ENCODE measurements at places on chromosomes 12 and 14. TPM values are rescaled to one million over a fixed set of nuclear protein-coding genes. Genes with fewer than 3 reads are reported as not detected.
A peak's percentile ranks its signal among the peaks of the same experiment; 100 is the strongest.

DNA sequence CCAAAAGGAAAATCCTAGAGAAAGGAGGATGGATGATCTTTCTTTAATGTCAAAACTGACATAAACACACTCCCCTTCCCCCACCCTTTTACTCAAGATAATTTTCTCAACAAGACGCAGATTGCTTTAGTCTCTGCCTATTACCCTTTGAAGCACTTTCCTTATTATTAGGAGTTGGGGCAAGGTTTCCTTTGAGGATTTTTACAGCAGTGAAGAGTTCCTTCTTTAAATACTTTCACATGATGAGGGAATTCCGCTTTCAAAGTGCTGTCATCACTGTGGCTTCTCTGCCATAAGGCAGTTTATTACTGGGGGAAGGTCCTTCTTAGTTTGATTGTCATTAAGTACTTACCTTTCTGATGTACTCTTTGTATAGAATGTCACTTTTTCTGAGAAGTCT, 172.1 kb downstream of the MSRB3 start:
- H3K4me1 ChIP-seq, result peaks cover 8% of the 10 kb centered on the region
- H3K4me3 ChIP-seq, result no peak overlapping the region
- no peak for DNase-seq
- peaks cover 13% of the 10 kb centered on the region for H3K36me3 ChIP-seq

GRCh38 chr14:50647753-50648152, 20.4 kb downstream of the SAV1 start:
- DNase-seq, result no peak
- H3K27ac ChIP-seq, result no peak overlapping the region
- H3K36me3 ChIP-seq, result no peaks in the 10 kb centered on the region
- peaks cover 5% of the 10 kb centered on the region for H3K4me1 ChIP-seq

SOX5 gene
- 12.2 TPM for total RNA-seq

PYM1 gene
- 27.3 TPM for total RNA-seq

DENND5B gene
- total RNA-seq, result 6.0 TPM

CRIP1 gene
- total RNA-seq, result 171 TPM

KRT79 gene
- total RNA-seq, result 0.58 TPM

DNA sequence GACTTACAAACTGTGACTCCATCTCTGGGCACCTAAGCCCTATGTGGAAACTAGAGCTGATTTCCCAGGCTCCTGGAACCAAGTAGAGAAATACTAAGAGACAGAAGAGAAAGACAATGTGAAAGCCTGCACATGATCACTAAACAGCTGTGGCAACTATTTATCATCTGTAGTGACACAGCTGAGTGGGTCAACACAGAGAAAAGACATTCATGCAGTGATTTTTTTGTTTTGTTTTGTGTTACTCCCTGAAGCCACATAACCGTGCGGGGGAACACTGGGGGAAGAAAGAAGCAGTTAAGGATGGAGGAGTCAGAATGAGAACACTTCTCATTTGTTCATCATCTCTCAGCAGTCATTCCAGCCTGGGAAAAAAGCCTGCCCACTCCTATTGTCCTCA, 1.5 kb downstream of the PRR4 start:
- H3K27me3 ChIP-seq, result no peaks in the 10 kb centered on the region
- no peaks in the 10 kb centered on the region for H3K36me3 ChIP-seq
- no peak for DNase-seq
- no peak overlapping the region for H3K27ac ChIP-seq
- H3K4me3 ChIP-seq, result no peak overlapping the region
- H3K4me1 ChIP-seq, result no peaks in the 10 kb centered on the region

DNA sequence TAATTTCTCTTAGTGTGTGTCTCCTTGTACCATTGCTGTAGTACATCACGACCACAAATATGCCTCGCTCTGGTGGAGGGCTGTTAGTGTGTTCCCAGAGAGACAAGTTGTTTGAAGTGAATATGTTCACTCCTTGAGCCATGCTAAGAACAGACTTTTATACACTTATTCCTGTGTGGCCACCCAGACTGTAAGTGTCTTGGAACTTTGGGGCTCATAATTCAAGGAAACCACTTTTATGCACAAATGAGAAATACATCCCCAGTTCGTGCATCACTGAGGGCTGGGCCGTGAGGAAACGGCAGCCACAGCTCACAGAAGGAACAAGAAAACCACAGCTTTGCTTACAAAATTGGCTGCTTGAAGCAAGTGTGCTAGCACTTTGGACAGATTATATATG, 362.2 kb upstream of the DDHD1 start:
- no peaks in the 10 kb centered on the region for H3K36me3 ChIP-seq
- H3K4me3 ChIP-seq, result no peak overlapping the region
- H3K27me3 ChIP-seq, result no peaks in the 10 kb centered on the region
- H3K27ac ChIP-seq, result no peak overlapping the region
- no peaks in the 10 kb centered on the region for H3K4me1 ChIP-seq
- DNase-seq, result no peak

- H3K27ac ChIP-seq, result no peak overlapping the region
- no peaks in the 10 kb centered on the region for H3K36me3 ChIP-seq
- no peak overlapping the region for H3K4me3 ChIP-seq
- no peaks in the 10 kb centered on the region for H3K4me1 ChIP-seq
- H3K27me3 ChIP-seq, result no peaks in the 10 kb centered on the region
Measured at GRCh38 chr14:32998433-32998832, 59.8 kb downstream of the NPAS3 start.

DAAM1 gene
- total RNA-seq, result 49.4 TPM

- H3K4me1 ChIP-seq, result peaks cover 13% of the 10 kb centered on the region
- H3K27ac ChIP-seq, result no peak overlapping the region
- H3K36me3 ChIP-seq, result no peaks in the 10 kb centered on the region
- no peaks in the 10 kb centered on the region for H3K27me3 ChIP-seq
Measured at GRCh38 chr14:22532345-22533056, 56.5 kb downstream of the DAD1 start.

CBLN3 gene
- 5.9 TPM for total RNA-seq

DNA sequence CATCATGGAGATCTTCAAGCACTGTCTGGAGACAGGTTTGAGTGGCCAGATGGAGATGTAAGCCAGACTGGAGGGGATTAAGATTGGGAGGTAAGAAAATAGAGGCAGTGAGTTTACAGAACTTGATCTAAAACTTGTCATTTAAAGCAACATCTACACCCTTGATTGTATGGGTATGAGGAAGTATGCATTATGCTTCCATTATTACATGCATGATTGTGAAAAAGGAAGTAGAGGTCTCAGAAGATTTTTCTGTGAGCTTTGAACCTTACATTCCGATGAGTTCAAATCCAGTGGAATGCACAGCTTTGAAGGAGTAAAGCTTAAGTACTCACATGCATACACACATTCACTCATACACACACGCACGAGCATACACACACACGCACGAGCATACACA, 550.8 kb downstream of the MED13L start:
- H3K4me3 ChIP-seq, result no peak overlapping the region
- H3K27ac ChIP-seq, result no peak overlapping the region
- no peaks in the 10 kb centered on the region for H3K27me3 ChIP-seq
- H3K4me1 ChIP-seq, result no peaks in the 10 kb centered on the region
- no peak for DNase-seq
- no peaks in the 10 kb centered on the region for H3K36me3 ChIP-seq

DNA sequence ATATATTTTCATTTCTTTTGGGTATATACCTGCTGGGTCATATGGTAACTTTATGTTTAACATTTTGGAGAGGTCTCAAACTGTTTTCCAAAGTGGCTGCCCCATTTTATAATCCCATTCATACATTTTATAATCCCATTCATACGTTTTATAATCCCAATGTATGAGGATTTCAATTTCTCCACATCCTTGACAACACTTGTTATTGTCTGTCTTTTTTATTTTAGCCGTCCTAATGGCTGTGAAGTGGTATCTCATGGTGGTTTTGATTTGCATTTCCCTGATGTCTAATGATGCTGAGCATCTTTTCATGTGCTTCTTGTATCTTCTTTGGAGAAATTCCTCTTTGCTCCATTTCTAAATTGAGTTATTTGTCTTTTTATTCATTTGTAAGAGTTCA, 6.7 kb upstream of the CFL2 start:
- no peaks in the 10 kb centered on the region for H3K36me3 ChIP-seq
- H3K27me3 ChIP-seq, result no peaks in the 10 kb centered on the region
- no peak overlapping the region for H3K27ac ChIP-seq
- H3K4me3 ChIP-seq, result no peak overlapping the region

DNA sequence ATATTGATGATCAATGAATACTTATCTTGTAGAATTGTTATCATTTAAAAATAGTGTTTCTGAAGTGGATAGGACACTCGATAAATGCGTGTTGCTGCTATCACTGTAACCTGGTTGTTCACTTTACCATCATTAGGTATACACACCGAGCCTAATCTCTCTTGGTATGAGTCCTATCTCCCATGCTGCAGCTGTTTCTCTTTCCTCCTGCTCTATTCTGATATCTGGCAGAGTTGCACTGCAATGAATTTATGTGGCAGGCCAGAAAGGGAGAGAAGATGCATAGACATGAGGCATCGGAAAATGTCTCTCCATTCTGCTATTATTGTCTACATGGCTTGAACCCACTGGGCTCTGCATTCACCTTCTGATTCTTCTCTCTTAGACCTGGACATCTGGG, 26.7 kb downstream of the KCNK10 start:
- no peak overlapping the region for H3K27ac ChIP-seq
- H3K4me1 ChIP-seq, result no peaks in the 10 kb centered on the region
- H3K36me3 ChIP-seq, result no peaks in the 10 kb centered on the region
- no peak for DNase-seq

- H3K36me3 ChIP-seq, result no peaks in the 10 kb centered on the region
- peak; percentile 34 for DNase-seq
- H3K4me3 ChIP-seq, result peak overlapping the region; percentile 70
- peak overlapping the region; percentile 87 for H3K27ac ChIP-seq
Measured at GRCh38 chr12:130872179-130873096, 572 bp downstream of the RAN start.

DNA sequence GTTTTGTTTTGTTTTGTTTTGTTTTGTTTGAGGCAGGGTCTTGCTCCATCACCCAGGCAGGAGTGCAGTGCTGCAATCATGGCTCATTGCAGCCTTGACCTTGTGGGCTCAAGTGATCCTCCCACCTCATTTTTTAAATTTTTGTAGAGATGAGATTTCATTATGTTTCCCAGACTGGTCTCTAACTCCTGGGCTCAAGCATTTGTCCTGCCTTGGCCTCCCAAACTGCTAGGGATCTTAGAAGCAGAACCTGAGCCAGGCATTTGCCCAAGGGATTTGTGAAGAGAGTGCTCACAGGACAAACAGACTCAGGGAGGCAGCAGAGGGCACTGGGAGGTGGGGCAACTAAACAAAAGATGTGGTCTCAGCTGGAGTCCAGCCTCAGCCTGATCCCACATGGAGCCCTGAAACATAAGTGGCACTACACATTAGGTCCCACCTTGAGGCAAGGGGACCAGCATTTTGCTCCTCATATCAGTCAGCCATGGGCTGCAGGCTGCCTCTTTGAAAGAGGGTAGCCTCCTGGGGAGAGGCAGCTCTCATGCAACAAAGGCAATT, 86.2 kb upstream of the CMKLR1 start:
- no peak for DNase-seq
- H3K27ac ChIP-seq, result no peak overlapping the region
- H3K36me3 ChIP-seq, result no peaks in the 10 kb centered on the region

PGF gene
- 4.6 TPM for total RNA-seq

- no peaks in the 10 kb centered on the region for H3K27me3 ChIP-seq
- no peaks in the 10 kb centered on the region for H3K36me3 ChIP-seq
- no peak overlapping the region for H3K27ac ChIP-seq
- DNase-seq, result no peak
Measured at GRCh38 chr14:76146976-76147375, 4.7 kb upstream of the GPATCH2L start.

DNA sequence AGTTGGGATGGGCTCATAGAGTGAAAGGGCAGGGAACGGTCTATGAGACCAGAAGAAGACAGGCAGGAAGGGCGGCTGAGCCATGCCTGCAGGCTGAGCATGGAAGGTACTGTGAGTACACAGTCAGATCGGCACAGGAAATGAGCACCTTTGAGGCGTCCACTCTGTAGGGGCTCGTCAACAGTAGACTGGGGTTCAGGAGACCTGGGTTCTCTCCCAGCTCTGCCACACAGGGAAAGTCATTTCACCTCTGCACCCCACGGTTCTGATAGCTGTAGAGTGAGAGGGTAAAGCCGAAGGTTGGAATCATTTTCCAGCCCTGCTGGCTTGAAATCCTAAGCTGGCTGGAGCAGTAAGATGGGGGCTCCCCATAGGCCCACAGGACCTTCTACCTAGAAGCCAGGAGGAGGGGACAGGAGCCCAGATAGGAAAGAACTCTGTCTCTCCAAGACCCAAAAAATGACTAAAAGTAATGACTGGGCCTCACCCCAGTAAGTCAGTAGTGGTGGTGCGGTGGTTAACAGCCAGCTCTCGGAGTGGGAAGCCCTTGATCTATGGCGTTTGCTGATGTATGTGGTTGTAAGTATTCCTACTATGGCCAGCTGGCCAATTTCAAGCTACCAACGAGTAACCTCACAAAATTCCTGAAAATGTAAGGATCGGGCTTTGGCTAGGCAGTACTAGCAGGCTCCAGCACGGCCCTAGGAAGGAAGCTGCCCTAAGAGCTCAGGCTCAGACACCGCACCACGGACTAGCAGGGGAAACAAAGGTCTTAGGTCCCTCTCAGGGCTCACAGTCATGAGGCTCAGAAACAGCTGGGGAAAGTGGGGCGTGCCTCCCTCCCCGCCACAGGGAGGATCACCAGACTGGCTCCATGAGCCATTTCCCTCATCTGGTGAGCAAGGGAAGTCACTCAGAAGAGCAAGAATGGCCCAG, 10.3 kb upstream of the CD27 start:
- H3K27ac ChIP-seq, result no peak overlapping the region
- H3K27me3 ChIP-seq, result no peaks in the 10 kb centered on the region
- H3K36me3 ChIP-seq, result no peaks in the 10 kb centered on the region
- no peak for DNase-seq

SLC4A8 gene
- total RNA-seq, result 3.9 TPM

GRCh38 chr12:87120440-87120839, 864.2 kb upstream of the MGAT4C start:
- H3K27me3 ChIP-seq, result no peaks in the 10 kb centered on the region
- no peaks in the 10 kb centered on the region for H3K4me1 ChIP-seq
- H3K4me3 ChIP-seq, result no peak overlapping the region
- DNase-seq, result no peak

DNA sequence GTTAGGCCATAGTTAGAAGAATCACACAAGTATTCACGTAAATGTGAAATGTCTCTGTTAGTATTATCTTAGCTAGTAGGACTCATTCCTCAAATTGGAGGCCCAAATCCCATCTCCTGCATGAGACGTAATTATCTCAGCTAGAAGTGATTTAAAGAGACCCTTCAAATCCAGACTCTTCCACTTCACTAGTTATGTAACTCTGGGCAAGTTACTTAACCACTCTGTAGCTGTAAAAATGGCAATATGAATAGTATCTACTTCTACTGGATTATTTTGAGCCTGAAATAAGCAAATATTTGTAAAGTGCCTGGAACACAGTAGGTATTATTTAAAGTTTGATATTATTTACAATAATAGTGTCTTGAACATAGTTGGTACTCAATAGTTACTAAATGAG, 28.4 kb upstream of the CDKL1 start:
- H3K4me3 ChIP-seq, result no peak overlapping the region
- no peak overlapping the region for H3K27ac ChIP-seq
- no peak for DNase-seq
- no peaks in the 10 kb centered on the region for H3K27me3 ChIP-seq
- no peaks in the 10 kb centered on the region for H3K4me1 ChIP-seq

- H3K27me3 ChIP-seq, result no peaks in the 10 kb centered on the region
- H3K27ac ChIP-seq, result no peak overlapping the region
- H3K4me3 ChIP-seq, result no peak overlapping the region
- DNase-seq, result no peak
Measured at GRCh38 chr14:64405295-64405694, 17.1 kb downstream of the MTHFD1 start.

All from left lung (tissue), 14 donors.